ENCODE measurements at places on chromosomes 4 and X. TPM values are rescaled to one million over a fixed set of nuclear protein-coding genes. Genes with fewer than 3 reads are reported as not detected.

DNA sequence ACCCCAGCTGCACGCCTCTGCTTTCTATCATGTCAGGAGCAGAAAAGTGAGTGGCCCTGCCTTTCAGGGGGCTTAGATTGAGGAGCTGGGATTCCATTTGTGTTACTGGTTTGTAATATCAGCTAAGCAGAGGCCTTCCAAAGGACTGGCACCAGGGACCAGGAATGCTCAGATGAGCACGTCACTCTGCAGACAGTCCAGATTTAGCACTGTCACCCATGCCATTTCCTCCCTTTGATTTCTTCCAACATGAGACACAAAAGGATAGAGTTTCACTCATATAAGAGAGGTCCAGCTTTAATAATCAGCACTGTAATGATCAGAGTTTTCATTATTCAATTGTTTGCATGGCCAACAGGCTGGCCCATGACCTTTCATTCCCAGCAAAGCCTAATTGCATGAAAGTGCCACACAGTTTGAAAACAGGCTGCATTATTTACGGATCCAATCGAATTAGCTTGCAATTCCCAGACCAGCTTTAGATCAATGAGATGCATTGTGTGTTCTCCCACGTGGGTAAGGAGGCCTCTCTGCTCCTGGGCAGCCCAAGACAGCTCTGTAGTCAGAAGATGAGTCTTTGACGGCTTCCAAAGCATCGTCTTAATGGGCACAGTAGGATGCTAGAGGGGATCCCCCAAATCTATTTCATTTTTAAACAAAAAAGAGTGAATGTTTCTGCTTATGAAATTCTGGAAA lies 9.8 kb upstream of the SLC2A9 start:
- DNase-seq = no peak

Gene PHEX
- total RNA-seq = 5.6 TPM

- DNase-seq = peak; percentile 79
Measured at GRCh38 chr4:184343502-184344177, 126.0 kb upstream of the ENPP6 start.

DNA sequence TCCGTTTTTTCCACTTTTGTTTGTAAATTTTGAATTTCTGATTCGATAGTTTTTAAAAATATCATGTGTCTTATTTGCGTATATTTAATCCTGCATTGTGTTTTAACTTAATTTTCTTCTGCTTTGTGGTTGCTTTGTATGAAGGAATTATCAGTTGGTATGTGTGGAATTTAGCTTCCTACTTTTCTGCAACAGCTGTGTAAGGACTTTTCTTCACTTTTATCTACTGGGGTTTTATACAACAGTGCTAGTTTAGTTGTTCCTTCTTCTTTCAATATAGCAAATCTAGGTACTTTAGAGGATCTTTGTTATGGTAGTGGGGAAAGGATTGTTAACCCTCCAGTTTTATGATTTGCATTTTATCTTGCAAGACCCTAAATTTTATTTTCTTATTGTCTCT lies 410.3 kb downstream of the CCSER1 start:
- DNase-seq = no peak

DNA sequence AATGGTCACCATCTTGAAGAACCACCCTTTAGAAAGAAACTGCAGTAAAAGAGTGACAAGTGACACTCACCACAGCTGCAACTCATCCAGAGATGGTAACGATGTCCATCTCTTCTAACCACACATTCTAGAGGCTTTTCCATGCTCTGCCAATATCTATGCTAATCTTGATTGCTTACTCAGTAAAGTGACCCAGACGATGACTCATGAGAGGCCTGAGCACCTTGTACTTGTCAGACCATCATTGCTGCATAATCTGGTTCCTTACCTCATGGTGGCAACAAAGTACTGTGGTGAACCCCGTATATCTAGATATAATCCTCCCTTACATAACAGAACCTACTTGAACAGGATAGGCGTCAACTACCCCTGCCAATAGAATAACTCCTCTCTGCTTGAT lies 75.6 kb downstream of the CCNG2 start:
- peak; percentile 17 for DNase-seq

DNA sequence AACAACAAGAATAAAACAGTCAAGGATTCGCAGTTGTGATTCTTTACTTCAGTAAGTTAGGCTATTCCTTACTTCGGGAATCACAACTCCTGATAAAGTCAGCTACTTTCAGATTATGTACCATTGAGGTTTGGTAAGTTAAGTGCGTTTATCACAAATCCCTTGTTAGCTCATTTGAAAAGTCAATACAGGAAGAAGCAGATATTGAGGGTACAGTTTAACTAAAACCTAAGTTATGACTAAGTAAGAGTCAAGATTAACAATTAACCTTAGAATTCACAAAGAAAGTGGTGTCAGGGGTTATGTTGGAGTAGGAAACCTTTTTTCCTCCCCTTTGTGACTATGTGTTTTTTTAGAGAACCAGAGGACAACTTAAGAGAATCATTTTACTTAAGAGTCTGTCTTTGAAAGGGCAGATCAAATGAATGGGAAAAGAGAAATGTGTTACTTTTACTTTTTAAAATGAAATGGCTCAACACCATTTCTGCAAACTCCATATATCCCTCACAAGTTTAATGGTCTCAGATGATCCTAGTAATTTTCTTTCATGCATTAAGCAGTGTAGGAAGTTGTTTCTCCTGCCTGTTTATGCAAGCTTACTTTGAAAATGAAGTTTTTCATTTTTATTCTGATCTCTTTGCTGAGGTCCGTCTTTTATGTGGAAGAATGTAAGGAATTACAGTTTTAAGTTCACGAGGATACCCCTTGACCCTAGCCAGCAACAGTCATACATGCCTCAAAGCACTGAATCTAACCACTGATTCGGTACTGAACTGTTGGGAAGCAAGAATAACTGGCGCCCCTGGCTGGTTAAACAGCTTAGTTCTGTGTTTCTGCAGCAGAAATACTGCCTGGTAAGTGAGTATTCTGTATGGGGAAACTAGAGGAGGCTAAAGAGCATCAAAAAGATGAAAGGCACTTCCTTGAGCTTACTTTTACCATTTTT lies 211.7 kb downstream of the SLC4A4 start:
- DNase-seq = peak; percentile 33

DNA sequence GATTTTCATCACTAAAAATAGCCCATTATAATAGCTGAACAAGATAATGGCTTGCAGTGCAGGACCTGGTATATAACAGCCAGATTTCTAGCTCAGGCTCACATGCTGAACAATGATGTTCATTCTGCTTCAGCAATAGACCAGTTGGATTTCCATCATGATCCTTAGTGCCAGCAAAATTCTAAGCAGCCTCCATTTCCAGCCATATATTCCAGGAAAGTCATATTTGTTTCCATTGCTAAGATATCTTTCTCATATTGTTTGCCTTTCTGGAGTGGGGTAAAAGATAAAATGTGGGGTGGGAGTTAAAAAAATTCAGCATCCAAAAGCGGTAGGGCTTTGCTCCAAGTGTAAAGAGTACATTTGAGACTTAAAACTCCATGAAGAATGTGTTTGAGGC lies 2344.1 kb downstream of the PCDH7 start:
- no peak for DNase-seq

Gene ZNF185
- 4.7 TPM for total RNA-seq

DNA sequence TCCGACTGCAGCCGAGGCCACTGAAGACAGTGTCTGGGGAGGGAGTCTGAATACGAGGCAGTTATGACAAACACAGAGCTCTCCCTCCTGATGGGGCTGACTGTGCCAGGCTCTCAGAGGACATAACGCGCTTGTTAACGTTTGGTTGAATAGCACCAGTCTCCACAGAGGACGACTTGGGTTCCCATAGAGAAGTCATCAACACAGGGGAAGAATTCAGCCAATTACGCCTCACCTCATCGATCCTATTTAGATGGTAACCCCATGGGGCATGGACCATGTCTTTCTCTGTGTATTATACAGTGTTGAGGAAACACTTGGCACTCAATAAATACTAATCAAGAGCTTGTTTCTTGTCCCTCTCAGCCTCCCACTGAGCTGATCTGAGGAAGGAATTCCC lies 642.6 kb upstream of the LCORL start:
- no peak for DNase-seq
